ENCODE measurements at places on chromosomes 3 and 15. TPM values are rescaled to one million over a fixed set of nuclear protein-coding genes. Genes with fewer than 3 reads are reported as not detected.

The ASB14 gene
- total RNA-seq = not detected

The GRAMD2A gene
- 0.35 TPM for total RNA-seq

The SCN5A gene
- 13.1 TPM for total RNA-seq

The ACKR4 gene
- not detected for total RNA-seq

The CNTN3 gene
- total RNA-seq = not detected

The TERC gene
- total RNA-seq = 62.1 TPM

The ADAMTS9 gene
- 6.7 TPM for total RNA-seq

The ULK3 gene
- 28.3 TPM for total RNA-seq

All from SJCRH30 (cell line).